ENCODE measurements at places on chromosomes 7 and 10.

GRCh38 chr7:36999626-37000485, 275.6 kb upstream of the AOAH start:
- H3K27ac ChIP-seq: no peak overlapping the region
- no peak overlapping the region for H3K4me3 ChIP-seq
- no peaks in the 10 kb centered on the region for H3K27me3 ChIP-seq
- DNase-seq: no peak

GRCh38 chr10:112280205-112280921, 2.8 kb upstream of the TECTB start:
- H3K36me3 ChIP-seq: no peaks in the 10 kb centered on the region
- no peak overlapping the region for H3K27ac ChIP-seq
- H3K4me1 ChIP-seq: no peaks in the 10 kb centered on the region
- no peak overlapping the region for H3K4me3 ChIP-seq
- peaks cover 18% of the 10 kb centered on the region for H3K27me3 ChIP-seq

DNA sequence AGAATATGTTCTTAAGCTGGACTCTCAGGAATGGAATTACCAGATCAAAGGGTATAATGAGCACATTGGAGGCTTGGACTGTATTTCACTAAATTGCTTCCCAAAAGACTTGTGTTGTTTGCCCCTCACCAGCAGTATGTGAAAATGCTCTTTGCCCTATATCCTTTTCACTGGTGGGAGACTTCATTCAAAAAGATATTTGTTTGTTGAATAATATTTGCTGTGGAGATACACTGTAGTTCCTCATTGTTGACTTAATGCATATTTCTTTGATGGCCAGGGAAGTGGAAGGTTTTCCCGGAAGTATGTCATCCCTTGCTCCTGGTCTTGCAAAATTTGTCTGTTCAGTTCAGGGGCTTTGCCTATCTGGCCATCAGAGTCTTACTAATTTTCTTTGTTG, 19.4 kb downstream of the GSTO2 start:
- peaks cover 20% of the 10 kb centered on the region for H3K27me3 ChIP-seq
- H3K27ac ChIP-seq: no peak overlapping the region
- H3K4me1 ChIP-seq: peaks cover 12% of the 10 kb centered on the region
- H3K36me3 ChIP-seq: no peaks in the 10 kb centered on the region
- DNase-seq: no peak

DNA sequence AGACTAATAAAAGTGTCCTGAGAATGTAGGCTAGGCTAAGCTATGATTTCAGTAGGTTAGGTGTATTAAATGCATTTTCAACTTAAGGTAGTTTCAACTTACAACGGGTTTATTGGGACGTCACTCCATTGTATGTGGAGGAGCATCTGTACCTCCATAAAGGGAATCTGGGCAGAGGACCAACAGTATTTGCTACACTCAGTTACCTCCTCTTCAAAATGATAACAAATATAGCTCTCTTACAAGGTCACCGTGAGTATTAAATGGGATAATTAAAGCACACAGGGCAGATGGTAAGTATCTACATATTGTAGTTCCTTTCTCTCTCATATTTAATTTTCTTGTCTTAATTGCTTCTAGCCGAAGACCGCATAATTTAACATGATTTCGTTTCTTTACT, 59.0 kb upstream of the FGL2 start:
- no peaks in the 10 kb centered on the region for H3K36me3 ChIP-seq
- H3K4me1 ChIP-seq: no peaks in the 10 kb centered on the region
- no peak overlapping the region for H3K27ac ChIP-seq
- DNase-seq: no peak
- H3K27me3 ChIP-seq: no peaks in the 10 kb centered on the region

GRCh38 chr10:54961040-54961439, 160.0 kb upstream of the PCDH15 start:
- no peaks in the 10 kb centered on the region for H3K36me3 ChIP-seq
- no peaks in the 10 kb centered on the region for H3K4me1 ChIP-seq
- no peak for DNase-seq
- H3K4me3 ChIP-seq: no peak overlapping the region

- H3K27me3 ChIP-seq: no peaks in the 10 kb centered on the region
- DNase-seq: no peak
- H3K27ac ChIP-seq: no peak overlapping the region
These were observed 162.2 kb upstream of the FAM3C start for GRCh38 chr7:121558288-121558687.

All from activated CD4-positive, alpha-beta memory T cell treated with anti-CD3 and anti-CD28 coated beads for 36 hours (primary cell).